ENCODE measurements at places on chromosomes 7 and 10.

DNA sequence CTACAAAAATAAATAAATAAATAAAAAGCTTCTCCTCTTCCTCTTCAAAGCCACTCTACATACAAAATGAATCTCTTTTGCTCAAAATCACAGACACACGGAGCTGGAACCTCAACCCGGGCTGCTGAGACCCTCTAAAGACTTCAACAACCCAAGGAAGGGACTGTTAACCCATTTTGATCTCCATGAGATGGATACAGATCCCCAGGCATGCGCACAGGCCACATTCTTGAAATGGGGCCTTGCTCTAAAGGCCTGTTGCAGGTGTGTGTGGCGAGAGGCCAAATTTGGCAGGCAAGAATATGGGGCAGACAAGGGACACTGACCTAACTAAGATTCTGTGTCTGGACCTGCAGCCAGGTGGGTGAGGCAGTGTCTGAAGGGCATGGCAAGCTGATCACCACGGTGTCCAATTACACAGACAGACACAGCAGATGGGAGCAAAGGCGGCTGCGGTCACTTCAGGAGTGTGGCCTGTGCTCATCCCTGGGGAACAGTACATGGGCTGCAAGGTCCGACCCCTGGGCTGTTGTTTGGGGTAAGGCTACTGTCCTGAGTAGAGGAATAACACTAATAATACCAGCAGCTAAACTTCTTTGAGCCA, 219.8 kb downstream of the HECW1 start:
- DNase-seq, result no peak

GRCh38 chr7:41508755-41509154, 194.1 kb downstream of the INHBA start:
- no peak for DNase-seq

DNA sequence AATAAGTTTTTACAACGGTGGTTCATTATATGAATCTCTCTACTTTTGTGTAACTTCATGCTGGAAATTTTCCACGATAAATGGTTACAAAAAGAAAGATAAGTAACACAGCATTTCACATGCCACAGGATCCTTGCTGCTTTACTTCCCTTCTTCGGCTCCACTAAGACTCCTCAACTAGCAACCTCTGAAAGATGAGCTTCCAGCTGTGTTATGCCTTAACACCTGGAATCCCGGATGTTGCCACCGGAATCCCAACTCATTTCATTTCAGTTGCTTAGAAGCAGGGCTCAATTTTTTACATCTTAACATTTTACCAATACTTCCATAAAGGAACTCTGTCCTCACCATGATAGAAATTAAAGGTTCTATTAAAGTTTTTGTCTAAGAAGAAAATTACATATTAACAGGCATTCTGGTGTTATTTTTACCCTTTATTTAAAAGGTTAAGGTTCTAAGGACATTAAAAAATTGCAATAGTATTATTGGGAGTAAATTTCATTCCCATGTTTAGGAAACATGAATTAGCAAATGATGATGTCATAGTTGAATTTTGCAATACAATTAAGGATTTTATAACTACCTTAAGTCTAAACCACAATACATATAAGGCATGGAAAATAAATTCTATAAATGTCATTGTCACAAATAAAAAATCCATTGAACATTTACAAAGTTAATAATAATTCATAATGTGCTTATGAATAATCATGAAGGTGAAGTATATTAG, 57.1 kb upstream of the IL6 start:
- no peak for DNase-seq

- DNase-seq, result no peak
Observed at GRCh38 chr10:61112771-61113170, 168.8 kb upstream of the RHOBTB1 start.

GRCh38 chr10:61805091-61805490, 96.4 kb upstream of the ARID5B start:
- DNase-seq, result no peak

- no peak for DNase-seq
Observed at GRCh38 chr7:47551668-47552440, 30.1 kb downstream of the TNS3 start.

- DNase-seq, result no peak
Observed at GRCh38 chr10:44995914-44996669, 4.6 kb upstream of the ZNF22 start.

- no peak for DNase-seq
Observed at GRCh38 chr7:50679218-50680007, 103.3 kb downstream of the GRB10 start.

GRCh38 chr10:130354573-130354954, 218.4 kb downstream of the GLRX3 start:
- DNase-seq, result no peak

DNA sequence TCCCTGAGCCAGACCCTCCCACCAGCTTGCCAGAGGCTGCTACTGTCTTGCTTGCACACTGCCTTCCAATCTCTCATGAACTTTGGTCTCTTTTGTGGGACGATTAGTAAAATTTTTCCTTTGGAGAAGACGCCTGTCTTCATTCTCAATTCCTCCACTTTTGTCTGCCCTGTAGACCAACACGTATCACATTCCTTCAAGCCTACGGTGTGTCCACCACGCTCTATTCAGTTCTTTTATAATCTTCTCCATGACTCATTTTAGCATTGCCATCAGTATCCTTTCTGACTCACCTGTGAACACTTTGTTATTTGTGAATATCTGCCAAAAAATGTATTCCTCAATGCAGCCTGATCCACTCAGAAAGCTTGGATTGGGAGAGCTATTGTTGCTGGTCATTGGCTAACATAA, 1.4 kb downstream of the GIMAP5 start:
- no peak for DNase-seq

DNA sequence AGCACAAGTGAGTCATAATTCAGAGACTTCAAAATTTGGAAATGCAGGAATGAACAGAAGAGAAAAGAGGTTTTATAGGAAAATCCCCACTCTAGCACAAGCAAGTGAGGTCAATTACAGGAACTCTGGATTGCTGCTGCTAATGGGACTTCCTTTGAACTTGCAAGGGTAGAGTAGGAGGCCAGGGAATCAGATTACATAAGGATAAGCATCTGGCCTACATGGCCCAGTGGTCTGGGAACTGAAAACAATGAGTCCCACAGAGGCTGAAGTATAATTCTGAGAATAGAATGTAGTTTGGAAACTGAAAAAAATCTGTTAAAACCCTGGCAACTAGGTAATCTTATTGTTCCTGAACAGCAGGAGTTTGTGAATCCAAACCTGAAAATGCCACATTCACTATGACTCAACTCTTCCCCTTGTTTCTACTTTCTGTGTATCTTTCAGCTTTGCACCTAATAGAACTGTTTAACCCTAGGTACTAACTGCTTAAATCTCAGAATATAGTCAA, 66.5 kb downstream of the CTNNA3 start:
- no peak for DNase-seq

DNA sequence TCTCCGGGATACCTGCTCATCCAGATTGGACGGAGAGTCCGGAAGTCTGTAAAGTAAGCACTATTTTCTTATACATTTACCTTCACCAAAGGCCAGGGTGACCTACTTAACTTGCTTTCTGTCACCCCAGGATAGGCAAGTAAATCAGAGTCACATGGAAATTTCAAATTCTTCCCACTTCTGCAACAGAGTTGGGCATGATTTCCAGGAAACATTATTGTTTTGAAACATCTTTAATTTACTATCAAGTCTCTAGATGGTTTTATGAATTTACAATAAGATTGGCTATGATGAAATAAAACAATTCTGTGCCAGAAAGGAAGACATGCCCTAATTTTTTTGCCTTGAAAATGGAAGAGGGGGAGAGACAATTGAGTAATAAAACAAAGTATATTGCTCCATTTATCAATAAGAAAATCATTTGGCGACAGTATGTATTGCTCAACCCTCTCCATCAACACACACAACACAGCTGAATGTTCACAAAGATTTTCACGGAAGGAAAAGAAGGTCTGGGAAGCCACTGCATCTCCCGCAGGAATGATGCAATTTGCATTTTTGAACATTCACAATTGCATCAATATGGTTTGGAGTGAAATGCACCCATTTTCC, 702.8 kb downstream of the PARD3 start:
- DNase-seq, result no peak

DNA sequence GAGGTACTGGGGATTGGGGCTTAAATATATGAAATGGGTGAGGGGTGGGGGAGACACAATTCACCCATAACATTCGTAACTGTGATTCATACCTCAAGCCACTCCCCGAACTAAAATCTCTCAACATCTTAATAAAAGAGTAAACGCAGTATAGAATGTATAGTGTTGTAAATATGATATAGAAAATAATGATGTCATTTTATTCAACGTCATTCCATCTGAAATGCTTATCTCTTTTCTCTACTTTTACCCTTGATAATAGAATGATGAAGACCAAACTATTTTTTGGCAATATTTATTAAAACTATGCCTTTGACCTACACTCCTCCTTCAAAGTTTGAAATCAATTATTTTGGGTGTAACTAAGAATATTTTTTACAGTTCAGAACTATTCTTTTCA, 36.4 kb downstream of the FRA10AC1 start:
- DNase-seq, result no peak

GRCh38 chr10:114720685-114721278, 62.7 kb upstream of the ABLIM1 start:
- no peak for DNase-seq

- peak; percentile 42 for DNase-seq
Observed at GRCh38 chr7:69599286-69599954, 1.1 kb downstream of the AUTS2 start.

All from neural crest cell (in vitro differentiated cells).